Posterior cingulate gyrus (tissue), 11 donors: ENCODE measurements at places on chromosomes 3 and 15.

- DNase-seq, result no peak
These were observed 183.2 kb downstream of the CACNA2D3 start for GRCh38 chr3:54305409-54306099.

GRCh38 chr15:50315814-50316630, 39.0 kb downstream of the GABPB1 start:
- no peak for DNase-seq

DNA sequence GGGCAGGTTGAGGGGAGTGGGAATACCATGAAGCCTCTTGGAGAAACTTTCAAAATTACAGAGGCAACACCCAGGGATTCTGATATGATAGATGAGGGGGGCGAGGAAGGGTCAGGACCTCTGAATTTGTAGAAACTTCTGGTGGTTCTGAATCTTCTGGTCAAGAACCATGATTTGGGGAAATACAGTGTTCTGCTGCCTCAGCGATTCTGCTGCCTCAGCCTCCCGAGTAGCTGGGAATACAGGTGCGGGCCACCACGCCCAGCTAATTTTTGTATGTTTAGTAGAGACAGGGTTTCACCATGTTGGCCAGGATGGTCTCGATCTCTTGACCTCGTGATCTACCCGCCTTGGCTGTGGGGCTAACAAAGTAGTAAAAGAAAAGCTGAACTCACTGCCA, 70.4 kb downstream of the MAGEF1 start:
- no peak for DNase-seq

DNA sequence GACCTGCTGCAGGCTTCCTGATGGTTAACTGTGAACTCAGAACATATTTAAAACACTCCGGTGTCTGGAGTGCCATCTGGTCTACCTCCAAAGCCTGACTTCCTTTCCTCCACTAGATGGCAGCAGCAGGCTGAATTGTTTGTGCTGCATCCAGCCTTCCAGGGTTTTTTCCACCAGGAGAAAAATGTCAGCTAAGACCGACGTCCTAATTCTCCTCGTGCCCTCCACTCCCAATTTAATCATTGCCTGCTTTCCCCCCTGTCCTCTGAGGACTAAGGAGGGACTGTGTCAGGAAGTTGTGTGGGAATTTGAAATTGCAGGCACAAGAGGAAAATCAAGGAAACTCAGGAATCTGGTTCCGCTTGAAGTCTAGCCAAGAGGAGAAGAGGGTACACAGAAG, 165.2 kb upstream of the UMPS start:
- peak; percentile 50 for DNase-seq

DNA sequence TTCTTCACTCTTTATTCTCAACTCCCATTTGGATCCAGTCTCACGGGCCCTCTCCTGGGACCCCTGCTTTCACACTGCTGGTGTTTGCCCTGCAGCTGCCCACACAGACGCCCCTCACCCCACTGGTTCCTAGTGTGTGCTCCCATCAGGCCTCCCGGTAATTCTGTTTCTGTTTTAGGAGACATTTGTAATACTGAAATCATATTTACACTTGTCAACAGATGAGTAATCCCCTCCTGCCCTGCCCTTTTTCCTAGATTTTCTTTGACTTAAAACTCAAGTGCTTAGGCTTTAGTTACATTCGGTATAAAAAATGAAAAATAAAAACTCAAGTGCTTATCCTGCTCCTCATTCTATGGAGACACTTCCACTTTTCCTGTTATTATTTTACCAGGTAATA, 18.4 kb upstream of the ABTB1 start:
- no peak for DNase-seq

- DNase-seq, result no peak
These were observed 2.3 kb upstream of the CCR8 start for GRCh38 chr3:39327053-39327745.

- DNase-seq, result no peak
These were observed 23.6 kb upstream of the BSN start for GRCh38 chr3:49530701-49531100.

- DNase-seq, result no peak
These were observed 9.4 kb downstream of the IGF1R start for GRCh38 chr15:98657721-98658120.

DNA sequence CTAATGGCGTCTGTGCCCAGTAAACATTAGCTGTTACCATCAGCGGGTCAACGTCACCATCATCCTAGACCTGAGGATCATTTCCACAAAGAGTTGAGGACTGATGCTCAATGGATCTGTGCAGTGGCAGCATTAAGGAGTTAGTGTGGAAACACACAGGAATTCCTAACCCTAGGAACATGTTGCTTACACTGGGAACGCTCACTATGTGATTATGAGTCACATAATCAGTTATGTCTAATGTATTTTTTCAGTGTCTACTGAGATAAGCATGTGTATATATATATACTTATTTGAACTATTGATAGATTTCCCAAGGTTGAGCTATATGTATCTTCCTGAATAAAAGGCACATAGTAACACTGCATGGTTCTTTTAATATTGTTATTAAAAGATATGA, 19.0 kb downstream of the ARNT2 start:
- no peak for DNase-seq
